ENCODE measurements at places on chromosomes 11 and 22.

GRCh38 chr22:19715188-19715930 is 1.1 kb downstream of the SEPTIN5 start:
- no peak for DNase-seq

- DNase-seq: no peak
Observed at GRCh38 chr11:1200611-1201191, 22.2 kb upstream of the MUC5B start.

GRCh38 chr11:44275961-44276550 is 33.9 kb downstream of the ALX4 start:
- DNase-seq: no peak

DNA sequence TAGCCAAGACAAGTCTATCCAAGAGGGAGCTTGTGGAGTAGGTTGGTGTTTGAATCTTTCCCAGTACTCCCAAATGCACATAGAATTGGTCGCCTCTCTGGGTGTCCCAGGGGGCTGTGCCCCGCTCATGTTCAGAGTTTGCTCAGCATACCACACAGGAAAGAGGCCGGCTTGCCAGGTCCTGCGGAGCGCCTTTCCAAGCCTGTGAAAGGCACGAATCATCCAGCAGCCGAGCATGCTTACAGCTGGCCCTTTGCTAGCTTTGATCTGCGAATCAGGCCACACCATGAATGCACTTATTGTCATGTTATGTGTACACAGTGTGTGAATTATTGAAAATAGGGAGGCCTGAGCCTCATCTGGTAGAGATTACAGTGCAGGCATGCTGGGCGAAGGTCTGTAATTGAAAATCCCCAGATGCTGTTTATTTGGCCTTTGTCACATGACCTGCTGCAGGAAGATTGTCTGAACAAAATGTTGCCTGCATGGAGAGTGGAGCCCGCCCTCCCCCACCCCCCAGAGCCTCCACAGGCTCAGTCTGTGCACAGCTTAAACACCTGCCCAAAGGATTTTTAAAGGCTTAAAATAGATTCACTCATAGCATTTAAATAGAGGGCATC is 163.3 kb upstream of the RASSF10 start:
- DNase-seq: peak; percentile 94

- DNase-seq: no peak
Observed at GRCh38 chr22:30266445-30267381, at the start of gene OSM. Gene OSM (minus strand): TSS chr22:30266851. CDS start chr22:30266799, 52 bp downstream.

GRCh38 chr11:103602840-103603239 is 433.6 kb upstream of the DDI1 start:
- DNase-seq: no peak

DNA sequence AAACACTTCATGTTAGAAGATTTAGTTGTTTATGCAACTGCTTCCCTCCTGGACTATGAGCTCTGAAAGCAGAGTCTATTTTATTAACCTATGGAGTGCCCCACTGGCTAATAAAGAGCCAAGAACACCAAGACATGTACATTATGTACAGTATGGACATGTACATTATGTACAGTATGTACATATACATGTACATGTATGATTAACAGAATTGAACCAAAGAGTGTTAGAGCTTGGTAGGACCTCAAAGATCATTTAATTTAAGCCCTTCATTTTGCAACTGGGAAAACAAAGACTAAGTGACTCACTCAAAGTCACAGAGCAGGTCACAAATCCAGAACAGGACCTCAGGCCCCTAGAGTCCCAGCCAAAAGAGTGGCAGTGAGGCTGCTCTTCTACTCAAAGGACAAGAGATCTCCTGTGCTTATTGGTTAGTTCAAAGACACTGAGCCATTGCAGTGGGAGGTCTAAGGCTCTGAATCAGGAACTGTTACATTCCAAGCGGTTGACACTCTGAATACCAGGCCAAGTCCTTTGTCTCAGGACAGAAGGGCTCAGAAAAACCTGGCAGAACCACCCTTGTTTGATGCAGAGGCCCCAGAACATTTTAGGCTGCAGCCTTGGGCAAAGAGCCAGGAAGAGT is 103.8 kb downstream of the FAM168A start:
- DNase-seq: no peak

GRCh38 chr11:93729129-93729616 is 12.1 kb downstream of the TAF1D start:
- no peak for DNase-seq

DNA sequence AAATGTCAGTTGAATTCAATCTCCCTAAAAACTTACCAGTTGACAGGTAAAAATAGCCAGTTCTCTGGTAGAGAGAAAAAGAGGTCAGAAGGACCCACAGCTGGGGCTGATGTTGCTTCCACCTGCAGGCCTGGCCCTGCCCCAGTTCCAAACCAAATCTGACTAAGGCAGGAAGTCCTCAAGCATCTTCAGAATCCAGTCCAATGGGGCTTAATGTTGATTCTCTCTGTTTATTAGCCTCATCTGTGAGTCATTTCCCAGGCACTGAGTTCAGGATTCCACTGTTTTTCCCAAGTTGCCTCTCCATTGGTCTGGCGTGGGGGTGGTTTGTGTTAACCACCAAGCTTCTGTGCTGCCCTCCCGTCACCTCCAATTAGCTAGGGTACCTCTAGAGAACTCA is 601.8 kb downstream of the INSC start:
- no peak for DNase-seq

- no peak for DNase-seq
Observed at GRCh38 chr11:61869708-61870451, 21.5 kb downstream of the FADS3 start.

- DNase-seq: no peak
Observed at GRCh38 chr22:30486661-30487115, 14.9 kb upstream of the SEC14L3 start.

DNA sequence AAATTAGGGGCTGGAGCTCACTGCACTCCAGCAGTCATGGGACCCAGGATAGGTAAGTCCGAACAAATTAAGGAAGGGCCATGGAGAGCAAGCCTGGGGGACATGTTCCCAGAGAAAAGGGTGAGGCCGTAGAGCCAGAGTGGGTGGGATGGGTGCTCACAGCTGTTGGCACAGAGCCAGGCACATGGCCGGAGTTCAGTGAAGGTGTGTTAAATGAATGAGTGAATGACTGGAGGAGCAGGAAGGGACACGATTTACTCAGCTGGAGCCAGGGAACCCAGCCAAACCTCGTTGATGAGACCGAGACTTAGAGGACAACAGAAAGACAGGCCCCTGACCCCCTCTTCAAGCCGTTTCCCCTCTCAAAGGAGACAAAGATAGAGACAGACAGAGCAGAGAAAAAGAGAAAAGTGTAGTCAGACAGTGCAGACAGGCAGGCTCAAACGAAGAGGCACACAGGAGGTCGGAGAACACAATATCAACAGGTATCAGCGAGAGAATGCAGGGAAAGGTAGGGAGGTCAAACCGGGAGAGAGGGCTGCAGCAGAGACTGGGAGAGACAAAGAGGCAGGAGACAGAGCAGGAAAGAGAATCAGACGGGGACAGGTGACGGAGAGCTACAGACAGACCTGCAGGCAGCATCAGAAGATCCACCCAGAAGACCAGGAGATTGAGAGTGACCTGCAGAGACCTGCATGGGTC is 590 bp downstream of the SLCO2B1 start:
- no peak for DNase-seq

DNA sequence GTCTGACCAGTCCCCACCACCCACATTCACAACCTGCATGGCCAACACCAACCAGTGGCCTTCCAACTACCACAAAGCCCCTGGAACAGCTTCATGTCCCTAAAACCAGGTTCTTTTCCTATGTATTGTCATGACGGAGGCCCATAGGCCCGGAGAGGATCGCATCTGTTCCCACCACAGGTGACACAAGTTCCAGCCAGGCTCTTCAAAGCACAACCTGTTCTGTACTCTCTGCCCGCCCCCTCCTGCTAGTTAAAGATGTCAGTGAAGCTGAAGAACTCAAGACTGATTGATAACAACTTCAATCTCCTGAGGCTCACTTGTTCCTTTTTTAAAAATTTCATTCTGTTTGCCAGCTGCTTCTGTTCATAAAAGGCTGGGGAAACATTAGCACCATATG is 121.1 kb upstream of the GUCY1A2 start:
- DNase-seq: no peak

Data from NCI-H526 treated with DMSO at 0.1 percent for 48 hours (cell line).